DMS79 treated with DMSO at 0.1 percent for 48 hours (cell line): ENCODE measurements at places on chromosomes 3 and 15.

DNA sequence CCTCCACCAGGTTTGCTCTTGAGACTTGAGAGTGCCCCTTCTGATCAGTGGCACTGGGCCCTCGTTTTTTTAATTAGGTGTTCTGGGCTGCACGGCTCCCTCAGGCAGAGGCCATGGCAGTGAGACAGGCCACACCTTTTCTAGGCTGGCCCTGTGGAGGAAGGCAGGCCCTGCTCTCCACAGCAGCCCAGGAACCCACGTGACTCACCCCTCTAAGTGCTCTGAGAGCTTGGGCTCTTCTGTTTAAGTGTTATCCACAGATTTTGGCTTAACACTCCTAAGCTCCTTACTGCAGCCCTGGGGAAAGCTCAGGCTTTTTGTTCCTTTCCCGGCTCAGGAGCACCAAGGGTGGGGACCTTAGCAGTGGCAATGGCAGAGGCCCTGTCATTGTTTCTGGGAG, 463.2 kb upstream of the GBE1 start:
- no peak for DNase-seq

DNA sequence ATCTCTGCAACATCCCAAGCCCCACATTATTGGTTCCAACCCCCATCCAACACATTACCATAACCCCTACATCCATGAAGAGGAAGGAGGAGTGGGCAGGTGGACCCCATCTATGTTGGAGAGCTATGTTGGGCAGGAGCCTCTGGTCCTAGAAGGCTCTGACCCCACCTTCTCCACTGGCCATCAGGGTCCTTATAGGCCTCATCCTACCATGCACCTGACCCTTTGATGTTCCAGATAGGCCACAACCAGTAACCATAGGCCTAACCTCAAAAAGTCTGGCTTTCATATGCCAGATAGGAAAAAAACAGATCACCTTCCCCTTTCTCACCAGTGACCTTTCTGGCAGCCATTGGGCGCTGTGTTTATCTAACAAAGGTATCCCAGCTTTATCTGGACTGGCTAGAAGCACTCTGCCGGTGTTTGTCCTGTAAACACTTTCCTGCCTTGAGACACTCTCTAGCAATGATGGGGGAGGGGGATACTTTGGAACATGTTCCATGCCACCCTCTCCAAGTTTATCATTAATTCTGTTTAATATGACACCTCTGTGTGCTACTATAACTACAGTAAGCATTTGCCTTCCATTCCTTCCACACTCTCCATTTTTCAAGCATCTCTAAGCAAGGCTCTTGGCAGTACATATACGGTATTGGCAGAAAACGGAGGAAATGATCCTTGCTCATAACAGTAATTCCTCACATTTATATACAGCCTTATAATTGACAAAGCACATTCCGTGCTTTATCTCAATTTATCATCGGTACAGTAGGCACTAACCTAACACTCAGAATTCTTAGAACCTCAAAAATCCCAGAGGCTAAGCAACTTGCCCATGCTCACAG, 377.1 kb downstream of the VPS13C start:
- no peak for DNase-seq

DNA sequence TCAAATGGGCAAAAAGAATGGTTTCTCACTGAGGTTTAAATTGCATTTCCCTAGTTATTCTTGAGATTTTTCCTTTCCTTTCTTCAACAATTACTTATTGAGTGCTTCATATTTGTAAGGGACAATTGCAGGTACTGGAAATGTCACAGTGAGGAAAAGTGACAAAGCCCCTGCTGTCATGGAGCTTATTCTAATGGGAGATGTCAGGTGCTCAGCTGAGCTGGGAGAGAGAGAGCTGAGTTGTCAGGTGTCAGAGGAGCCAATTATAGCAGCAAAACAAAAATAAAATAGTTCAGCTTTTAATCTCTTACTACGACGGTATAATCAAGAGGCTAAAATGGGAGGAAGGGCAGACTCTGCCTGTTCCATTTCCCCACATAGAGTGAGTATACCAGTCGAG, 42.0 kb downstream of the CD86 start:
- DNase-seq = no peak

DNA sequence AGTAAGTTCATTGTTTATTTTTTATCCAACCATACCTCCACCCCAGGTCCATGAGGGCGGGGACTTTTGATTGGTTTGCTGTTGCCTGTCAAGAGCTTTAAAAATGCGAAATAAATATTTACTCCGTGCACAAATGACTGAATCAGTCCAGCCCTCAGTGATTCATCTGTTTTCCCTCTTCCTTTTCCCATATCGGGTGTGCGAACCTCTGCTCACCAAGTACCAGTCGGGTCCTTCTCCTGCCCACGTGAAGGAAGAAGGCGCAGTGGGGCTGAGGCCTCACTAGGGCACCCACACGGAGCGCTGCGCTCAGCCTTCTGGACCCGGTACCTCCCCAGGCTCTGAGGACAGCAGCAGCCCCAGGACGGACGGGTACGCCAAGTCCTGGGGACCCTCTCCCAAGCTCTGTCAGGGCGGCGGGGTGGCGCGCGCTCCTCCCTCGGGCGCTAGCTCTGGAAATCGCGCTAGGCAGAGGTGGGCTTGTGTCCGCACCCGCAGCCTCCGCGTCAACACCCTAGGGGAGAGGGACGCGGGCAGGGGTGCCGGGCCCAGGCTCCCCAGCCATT, 70.5 kb upstream of the EPHB3 start:
- no peak for DNase-seq

GRCh38 chr3:58620421-58620820, 43.2 kb upstream of the FAM107A start:
- DNase-seq = no peak

- DNase-seq = no peak
These were observed 93.9 kb downstream of the ECT2 start for GRCh38 chr3:172844428-172844827.

- DNase-seq = no peak
These were observed 1.3 kb downstream of the AP2M1 start for GRCh38 chr3:184175981-184176376.

GRCh38 chr15:99509686-99510461, 55.9 kb upstream of the MEF2A start:
- DNase-seq = no peak

DNA sequence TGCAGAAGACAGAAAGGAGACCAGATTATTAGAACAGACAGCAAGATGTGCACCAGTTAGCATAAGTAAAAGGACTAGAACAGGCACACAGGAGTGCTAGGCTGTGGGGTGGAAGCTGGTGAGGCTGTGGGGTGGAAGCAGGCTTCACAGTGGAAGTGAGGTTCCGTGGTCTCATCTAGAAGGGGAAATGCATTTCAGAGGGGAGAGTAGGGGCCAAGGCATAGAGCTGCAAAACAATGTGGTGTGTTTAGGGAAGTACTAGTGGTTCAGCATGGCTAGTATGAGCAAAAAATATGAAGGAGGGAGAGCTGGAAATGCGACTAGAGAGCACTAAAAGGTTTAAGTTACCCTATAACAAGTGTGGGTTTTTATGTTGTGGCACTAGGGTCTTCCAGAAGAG, 6.5 kb downstream of the POPDC2 start:
- DNase-seq = no peak

DNA sequence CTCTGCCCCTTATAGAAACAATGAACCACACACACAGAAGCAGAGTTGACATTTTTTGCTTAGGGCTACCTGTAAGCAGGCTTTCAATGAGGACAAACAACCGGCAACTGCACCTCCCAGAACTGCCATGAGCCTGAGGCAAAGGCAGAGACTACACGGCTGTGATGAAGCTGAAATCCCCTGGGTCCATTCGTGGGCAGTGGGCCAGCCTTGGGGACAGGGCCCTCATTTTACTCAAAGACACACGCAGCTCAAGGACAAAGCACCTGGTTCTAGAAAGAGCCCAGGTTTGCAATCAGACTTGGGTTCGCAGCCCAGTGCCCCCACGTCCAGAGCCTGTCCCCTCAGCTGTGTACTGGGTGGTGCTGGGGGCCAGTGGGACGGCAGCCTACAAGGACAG, 17.9 kb downstream of the FAM174B start:
- DNase-seq = no peak

DNA sequence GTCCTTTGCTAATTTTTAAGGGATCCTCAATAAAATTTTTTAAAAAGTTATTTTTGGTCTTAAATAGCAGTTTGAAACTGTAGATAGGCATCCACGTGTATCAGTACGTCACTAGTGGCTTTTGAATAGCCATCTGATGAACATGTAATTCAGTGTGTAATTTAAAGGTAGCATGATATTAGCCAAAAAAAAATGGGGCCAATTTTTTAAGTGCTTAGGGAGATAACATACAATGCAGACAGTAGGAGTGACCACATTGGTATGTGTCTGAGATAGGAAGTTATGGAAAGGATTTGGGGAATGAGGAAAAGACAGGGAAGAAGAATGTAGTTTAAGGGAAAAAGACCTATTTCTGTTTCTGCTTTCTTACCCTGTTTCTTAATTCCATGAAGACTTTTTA, 2.5 kb downstream of the AP4E1 start:
- DNase-seq = no peak

GRCh38 chr3:143244516-143245063, 125.0 kb downstream of the CHST2 start:
- DNase-seq = no peak

GRCh38 chr15:71103102-71103676, 12.1 kb upstream of the THSD4 start:
- no peak for DNase-seq

DNA sequence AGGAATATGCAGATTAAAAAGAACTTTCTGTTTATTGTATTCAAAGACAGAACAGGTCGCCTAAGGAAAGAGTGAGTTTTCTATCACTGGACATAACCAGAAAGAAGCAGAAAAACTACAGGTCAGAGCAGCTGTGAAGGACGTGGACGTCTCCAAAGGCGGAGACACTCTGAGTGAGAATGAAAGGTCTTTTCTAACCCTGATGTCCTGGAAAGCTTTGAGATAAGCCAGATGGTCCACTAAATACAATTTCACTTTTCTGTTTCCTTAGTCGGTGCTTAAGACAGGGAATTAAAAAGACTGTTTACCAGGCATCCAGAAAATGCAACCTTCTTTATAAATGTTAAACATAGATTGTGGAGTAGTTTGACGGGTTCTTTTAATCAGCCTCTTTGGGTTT, 360.4 kb downstream of the FGF12 start:
- no peak for DNase-seq

GRCh38 chr3:55718074-55718473, 231.0 kb upstream of the WNT5A start:
- no peak for DNase-seq

- no peak for DNase-seq
These were observed 2.4 kb downstream of the MB21D2 start for GRCh38 chr3:192915304-192915703.

DNA sequence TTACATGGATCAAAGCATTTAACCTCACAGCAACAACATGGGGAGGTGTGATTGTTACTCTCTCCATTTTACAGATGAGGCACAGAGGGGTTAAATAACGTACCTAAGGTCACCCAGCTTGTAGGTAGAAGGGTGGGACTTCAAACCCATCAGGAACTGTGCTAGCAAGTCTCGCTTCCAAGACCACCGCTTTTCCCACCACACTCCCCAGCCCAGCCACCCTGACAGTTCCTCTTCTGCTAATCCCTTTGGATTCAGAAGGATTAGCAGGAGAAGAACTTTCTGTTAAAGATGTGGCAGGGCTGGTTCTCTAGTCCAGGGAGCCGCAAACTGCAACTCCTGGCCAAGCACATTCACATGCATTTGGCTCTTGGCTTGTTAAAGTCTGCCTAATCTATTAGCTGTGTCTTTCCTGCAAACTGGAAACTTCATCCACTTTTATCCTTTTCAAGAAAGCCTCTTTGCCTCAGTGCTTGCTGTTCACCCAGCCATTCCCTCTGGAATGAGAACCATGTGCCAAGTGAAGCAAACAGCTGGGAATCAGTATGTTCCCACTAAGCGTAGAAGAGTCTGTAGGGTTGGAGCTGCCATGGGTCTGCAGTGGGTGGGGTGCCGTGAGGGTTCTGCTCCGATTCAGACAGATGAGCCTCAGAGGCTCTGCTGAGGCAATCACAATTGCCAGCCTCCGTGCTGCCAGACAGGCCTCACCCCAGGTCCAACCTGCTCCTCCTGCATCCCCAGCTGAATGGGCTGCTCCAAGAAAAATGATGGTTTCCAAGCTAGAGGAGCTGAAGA, 44.6 kb downstream of the POMGNT2 start:
- no peak for DNase-seq

DNA sequence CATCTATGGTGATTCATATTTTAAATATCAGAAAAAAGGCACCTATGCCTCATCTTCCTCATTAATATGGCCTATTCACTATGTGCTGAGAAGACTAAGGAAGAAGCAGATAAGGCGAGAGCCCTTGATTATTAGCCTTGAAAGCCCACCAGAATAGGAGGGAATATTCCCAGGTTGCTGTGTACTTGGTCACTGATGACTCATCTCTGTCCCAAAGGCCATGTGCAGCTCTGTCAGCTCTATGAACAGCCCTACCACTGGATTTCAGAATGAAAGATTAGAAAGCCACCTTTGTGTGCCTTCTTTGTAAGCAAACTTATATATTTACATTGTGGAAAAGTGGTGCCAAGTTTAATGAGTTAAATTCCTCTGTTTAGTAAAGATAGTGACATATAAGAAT, 211.5 kb downstream of the NFKBIZ start:
- DNase-seq = no peak

DNA sequence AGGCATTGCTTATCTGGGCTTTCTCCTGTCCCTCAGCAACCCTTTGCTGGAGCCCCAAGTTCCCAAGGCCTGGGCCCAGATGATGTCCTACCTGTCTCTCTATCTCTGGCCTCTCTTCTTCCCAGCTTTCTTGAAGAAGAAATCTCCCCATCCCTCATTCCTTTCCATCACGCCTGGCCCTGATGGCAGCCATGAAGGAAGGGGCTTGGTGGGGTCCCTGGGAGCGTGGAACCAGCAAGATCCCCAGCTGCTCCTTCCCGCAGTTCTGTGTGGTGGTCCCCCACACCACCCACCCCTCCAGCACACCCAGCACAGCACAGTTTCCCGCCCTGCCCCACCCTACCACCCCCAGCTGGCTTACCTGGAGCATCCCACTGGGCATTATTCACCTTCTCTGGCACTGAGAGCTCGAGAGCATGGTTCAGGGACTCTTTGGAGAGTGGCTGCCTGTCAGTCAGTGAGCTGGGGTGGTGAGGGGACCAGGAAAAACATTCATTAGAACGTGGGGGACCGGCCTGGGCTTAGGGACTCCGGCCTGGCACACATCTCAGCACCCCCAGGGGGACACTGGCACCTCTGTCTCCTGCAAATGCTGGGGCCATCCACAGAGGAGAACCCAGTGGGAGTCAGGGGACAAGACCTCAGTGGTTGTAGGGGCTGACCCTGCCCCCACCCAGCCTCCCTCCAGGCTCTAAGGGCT, 26.6 kb downstream of the ACSBG1 start:
- DNase-seq = no peak

GRCh38 chr15:92336419-92336987, 57.2 kb upstream of the ST8SIA2 start:
- no peak for DNase-seq

DNA sequence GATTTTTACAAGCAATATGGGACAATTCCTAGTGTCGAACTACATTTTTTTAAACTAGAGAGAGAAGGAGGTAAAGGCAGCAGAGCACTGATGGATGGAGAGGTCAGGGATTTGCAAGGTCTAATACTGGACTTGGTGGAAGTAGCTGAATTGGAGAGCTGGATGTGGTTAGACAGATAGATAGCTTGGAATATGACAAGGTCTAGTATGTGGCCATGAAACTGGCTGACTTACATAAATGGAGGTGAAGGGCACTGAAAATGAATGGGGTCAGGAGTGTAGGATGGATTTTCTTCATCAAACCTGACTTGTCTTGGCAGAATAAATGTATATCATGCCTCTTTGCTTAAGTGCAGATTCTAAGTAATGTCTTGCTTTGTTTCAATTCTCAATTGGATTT, 10.1 kb upstream of the RTP4 start:
- no peak for DNase-seq

GRCh38 chr3:133994166-133994890, 35.4 kb downstream of the SLCO2A1 start:
- DNase-seq = no peak
